ENCODE measurements at places on chromosomes 3 and 15.

DNA sequence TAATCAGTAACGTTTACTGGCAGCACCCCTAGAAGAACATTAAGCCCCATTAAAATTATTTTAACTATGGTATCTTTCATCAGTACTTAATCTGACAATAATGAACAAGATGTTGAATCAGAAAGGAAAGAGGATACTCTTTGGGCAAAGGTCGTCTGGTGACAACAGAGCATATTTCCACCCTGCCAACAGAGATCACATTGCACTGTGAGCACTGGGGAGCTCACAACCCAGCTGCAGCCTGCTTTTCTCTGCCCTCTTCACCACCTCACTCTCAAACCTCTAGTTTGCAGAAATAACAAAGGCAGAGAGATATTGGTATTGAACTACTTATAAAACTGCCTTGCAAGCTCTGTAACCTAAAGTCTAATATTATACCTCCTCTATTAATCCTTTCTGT, 130.0 kb downstream of the FBN1 start:
- DNase-seq, result no peak

DNA sequence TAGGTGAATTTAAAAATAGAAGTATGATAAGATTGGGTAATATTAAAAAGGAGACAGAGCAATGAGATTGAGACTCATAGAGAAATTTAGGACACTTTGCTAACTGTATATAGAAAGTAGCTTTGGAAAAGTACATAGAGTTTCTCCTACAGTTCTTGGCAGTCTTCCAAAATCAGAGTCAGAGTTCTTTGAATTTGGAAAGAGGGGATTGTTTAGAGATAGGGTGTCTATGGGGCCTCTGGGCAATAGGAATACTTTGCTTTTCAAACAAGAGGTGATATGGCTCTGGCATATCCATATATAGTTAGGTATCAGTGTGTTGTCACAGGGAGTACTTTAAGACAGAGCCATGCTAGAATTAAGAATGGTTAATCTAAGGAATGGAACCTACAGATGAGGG, 477.1 kb upstream of the KCNMB2 start:
- DNase-seq, result no peak

- no peak for DNase-seq
These were observed 367.0 kb upstream of the UBE2E2 start for GRCh38 chr3:22836131-22836530.

DNA sequence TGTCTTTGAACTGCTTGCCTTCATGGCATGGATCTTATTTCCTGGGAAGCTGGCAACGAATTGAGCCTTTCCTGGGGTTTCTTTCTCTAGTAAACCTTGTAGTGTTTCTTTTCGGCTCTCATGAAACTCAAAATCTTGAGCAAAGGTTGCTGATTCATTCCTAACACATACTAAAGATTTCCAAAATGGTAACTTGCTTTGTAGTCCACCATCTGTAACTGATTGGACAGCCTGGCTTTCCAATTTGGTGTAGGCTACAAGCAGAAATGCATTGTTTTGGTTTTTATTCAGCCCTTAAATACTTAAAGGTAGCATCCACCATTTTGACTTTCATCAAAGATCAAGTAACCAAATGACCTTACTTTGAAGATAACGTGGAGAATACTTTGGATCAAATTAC, 38.1 kb downstream of the LRTM1 start:
- DNase-seq, result no peak

GRCh38 chr3:23331141-23331935, 128.2 kb downstream of the UBE2E2 start:
- no peak for DNase-seq

GRCh38 chr3:50819882-50820281, 145.2 kb downstream of the DOCK3 start:
- DNase-seq, result no peak

- DNase-seq, result no peak
These were observed 18.2 kb downstream of the MGLL start for GRCh38 chr3:127804141-127804540.

DNA sequence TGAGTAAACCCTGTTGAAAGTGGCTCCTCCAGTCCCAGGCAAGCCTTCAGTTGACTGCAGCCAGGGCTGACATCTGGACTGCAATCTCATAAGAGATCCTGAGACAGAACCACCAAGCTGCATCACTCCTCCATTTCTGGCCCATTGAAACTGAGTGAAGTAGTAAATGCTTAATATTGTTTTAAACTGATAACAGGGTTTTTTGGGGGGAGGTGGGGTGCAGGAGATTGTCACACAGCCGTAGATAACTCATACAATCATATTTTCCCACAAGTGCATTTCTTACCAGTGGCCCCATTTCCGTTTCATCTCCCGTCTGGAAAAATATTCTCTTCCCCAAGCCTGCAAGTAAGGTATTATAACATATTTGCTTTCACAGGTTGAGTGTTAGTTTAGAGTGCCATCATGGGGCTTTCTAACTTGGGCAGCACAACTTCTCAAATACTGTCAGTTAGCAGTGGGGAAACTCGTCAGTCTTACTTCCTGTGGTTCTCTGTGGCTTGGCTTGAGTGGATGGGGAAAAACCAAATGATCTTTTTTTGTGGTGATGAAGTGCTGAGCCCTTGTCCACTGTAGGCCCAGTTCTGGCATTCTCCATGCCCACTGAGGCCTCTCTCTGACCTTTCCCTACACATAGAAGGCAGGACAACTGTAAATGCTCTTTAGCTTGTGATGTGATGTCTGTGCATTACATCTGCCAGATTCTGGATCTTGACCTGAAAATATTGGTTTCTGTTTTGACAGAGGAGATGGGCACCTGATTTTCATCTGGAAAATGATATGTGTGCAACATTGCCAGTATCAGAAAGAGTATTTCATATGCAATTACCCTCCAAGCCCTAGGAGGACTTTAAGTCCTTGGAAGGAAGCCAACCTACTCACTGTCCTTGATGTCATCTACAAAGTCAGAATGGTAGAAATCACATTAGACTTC, 90.1 kb upstream of the BHLHE40 start:
- DNase-seq, result no peak

GRCh38 chr3:35523838-35524237, 115.5 kb upstream of the ARPP21 start:
- no peak for DNase-seq

GRCh38 chr3:40780291-40780924, 255.6 kb downstream of the ZNF621 start:
- no peak for DNase-seq

GRCh38 chr15:40358471-40359353, 693 bp downstream of the DISP2 start:
- DNase-seq, result no peak

DNA sequence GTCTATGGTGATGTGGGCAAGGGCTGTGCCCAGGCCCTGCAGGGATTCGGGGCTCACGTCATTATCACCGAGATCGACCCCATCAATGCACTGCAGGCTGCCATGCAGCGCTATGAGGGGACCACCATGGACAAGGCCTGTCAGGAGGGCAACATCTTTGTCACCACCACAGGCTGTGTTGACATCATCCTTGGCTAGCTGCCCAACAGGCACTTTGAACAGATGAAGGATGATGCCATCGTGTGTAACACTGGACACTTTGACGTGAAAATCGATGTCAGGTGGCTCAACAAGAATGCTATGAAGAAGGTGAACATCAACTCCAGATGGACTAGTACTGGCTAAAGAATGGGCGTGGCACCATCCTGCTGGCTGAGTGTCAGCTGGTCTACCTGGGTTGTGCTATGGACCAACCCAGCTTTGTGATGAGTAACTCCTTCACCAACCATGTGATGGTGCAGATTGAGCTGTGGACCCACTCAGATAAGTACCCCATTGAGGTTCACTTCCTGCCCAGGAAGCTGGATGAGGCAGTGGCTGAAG, 6.1 kb upstream of the USP8 start:
- no peak for DNase-seq

DNA sequence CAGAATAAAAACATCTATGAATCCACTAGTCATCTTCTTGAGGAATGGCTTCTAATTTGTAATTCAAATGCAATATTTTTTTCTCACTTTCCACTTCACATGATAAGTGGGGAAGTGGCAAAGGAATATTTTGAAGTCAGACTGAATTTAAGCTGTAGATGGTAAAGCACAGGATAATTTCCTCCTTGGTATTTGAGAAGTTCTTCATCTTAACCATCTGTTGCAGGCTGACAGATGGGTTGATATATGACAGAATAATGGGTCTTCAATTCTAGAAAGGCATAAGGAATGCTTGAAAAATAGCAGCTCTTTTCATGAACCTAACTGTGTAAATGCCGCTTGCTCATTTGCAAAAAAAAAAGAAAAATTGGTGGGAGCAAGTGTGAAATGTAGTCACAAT, 66.5 kb upstream of the SNTN start:
- no peak for DNase-seq

DNA sequence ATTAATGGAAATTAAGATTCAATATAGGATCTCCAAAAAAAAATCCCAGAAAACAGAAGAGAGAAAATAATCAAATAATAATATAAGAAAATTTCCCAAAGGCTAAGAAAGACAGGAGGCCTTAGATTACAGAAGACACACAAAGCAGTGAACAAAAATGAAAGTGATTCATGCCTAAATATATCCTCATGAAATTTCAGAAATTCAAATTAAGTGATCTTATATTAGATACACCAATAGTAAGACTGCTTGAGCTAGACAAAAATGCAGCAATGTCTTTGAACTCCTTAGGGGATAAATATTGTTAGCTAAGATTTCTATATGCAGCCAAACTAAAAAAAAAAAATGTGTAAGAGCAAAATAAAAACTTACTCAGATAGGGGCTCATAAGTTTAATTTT, 44.6 kb upstream of the ARPP21 start:
- no peak for DNase-seq

- no peak for DNase-seq
These were observed 28.6 kb upstream of the TGFBR2 start for GRCh38 chr3:30577788-30578187.

GRCh38 chr3:124582196-124582595, 148.1 kb upstream of the UMPS start:
- no peak for DNase-seq

- DNase-seq, result no peak
These were observed 523.1 kb upstream of the FRG2C start for GRCh38 chr3:75140904-75141615.

DNA sequence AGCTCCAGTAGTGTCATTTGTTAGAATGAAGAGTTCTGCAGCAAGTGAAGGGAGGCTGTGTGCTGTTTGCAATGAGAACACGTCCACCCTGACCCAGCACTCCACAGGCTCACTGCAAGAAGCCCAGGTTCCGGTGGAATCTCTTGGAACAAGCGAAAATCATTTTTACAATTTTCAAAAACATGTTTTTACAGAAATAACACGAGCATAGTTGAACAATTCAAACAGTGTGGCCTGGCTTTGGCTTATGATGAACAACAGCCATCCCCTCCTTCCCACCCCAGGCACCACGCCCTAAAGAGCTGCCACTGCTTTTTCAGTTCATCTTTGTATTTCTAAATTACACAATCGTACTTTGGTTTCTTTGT, 59.5 kb upstream of the KY start:
- DNase-seq, result no peak

DNA sequence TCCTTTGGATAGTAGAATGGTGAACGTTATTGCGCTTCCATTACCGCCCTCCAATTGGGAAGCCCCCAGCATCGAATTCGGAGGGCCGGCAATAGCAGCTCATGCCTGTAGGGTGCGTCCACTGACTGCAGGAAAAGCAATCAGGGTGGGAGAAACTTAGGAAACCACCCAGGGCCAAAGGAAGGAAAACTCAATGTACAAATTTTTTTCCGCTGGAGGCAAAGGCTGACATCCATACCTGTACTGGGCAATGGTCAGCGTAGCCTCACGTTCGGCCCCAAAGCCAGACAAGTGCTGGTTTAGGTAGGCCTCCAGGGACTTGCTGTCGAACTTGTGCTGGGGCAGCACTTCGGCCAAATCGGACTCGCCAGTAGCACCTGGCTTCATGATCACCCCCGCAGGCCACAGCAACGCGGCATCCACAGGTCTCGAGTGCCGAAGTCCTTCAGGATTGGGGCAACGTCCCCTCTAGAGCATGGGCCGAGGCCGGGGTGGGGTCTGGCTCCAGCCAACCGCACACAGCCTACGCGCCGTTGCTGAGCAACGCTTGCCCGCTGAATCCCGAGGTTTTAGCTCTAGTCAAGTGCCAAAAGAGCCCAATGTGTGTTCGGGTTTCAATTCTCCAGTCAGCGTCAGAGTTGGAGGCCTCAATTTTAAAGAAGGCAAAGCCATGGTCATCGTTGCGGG, at the start of gene ACAD11:
Gene ACAD11 (minus strand): TSS at position 445 of the 687 bp plus-strand sequence. CDS start 58 bp downstream, at position 387.
- DNase-seq, result peak; percentile 3

GRCh38 chr3:80770106-80771074, 991.1 kb downstream of the GBE1 start:
- DNase-seq, result no peak

- no peak for DNase-seq
These were observed 81.7 kb downstream of the MSL2 start for GRCh38 chr3:136114421-136114820.

GRCh38 chr3:48219543-48219942, 3.8 kb upstream of the CAMP start:
- DNase-seq, result no peak

- DNase-seq, result no peak
These were observed 250.3 kb upstream of the IGF1R start for GRCh38 chr15:98398056-98398455.

DNA sequence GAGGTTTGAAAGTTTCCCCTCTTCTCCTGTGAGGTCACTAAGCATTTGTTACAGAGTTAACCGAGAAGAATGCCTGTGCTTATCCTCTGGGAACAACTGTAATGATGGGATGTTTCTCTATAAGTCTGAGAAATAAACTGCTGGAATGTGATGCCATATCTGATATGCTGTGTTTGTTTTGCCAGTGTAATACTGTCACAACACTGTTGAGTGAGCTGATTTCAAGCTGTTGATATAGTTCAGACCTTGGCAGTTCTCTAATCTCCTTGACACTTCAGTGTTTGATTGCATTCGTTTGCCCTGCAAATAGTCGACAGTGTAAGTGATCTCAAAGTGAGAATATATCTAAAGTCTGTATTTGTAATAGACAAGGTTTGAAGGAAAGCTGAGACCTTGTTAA, 73.3 kb downstream of the PTPRG start:
- no peak for DNase-seq

DNA sequence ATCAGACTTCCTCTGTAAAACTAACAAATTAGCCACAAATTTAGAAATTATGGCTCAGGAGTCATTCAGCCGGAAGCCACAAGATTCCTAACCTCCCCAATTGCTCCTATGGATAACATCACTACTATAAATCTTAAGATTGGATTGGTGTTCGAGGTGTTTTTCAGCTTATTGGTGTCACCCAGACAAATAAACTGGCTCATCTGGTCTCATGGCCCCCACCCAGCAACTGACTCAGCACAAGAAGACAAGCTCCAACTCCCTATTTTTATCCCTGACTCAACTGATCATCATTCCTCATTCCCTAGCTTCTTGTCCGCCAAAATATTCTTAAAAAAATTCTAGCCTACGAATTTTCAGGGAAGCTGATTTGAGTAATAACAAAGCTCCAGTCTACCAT, 135.1 kb upstream of the STRIT1 start:
- no peak for DNase-seq

GRCh38 chr3:69913422-69913821, 86.1 kb upstream of the SAMMSON start:
- DNase-seq, result no peak

DNA sequence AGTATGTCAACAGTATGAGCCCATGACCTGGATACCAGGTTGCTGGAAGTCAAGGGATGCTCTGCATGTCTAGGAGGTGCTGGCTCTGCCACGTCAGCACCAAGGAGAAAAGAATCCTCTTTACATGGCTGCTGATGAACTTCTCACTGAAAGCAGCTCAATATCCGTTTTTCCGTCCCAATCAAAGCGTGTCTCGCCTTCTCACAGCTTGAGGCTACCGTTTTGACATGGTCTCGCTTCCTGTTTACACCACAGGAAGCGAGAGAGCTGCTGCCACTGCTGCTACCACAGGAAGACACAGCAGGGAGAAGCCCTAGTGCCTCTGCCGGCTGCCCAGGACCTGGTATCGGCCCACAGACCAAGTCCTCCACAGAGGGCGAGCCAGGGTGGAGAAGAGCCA, 27.3 kb downstream of the STARD5 start:
- DNase-seq, result no peak

All from stimulated activated CD4-positive, alpha-beta T cell treated with anti-CD3 and anti-CD28 coated beads, Interleukin-15, amount 100 ng/mL, for 1 hour (primary cell).